ENCODE measurements at places on chromosomes 16 and 17. TPM values are rescaled to one million over a fixed set of nuclear protein-coding genes. Genes with fewer than 3 reads are reported as not detected.

The SPNS2 gene
- 0.09 TPM for total RNA-seq

The HAS3 gene
- total RNA-seq = 0.69 TPM

The SLC38A8 gene
- total RNA-seq = not detected

The CTRL gene
- total RNA-seq = 2.3 TPM

The C17orf50 gene
- not detected for total RNA-seq

The CRYBA1 gene
- total RNA-seq = not detected

The OR3A2 gene
- 0.32 TPM for total RNA-seq

The CRHR1 gene
- total RNA-seq = not detected

The WDR81 gene
- 27.6 TPM for total RNA-seq

The MT3 gene
- not detected for total RNA-seq

The UTS2R gene
- total RNA-seq = not detected

The FOXJ1 gene
- total RNA-seq = not detected

The NPIPA2 gene
- total RNA-seq = not detected

The CCL11 gene
- 0.52 TPM for total RNA-seq

The GNG13 gene
- total RNA-seq = not detected

The MGRN1 gene
- total RNA-seq = 21.6 TPM

Data from bronchial smooth muscle cell (primary cell).